ENCODE measurements at places on chromosomes 2 and 18.

DNA sequence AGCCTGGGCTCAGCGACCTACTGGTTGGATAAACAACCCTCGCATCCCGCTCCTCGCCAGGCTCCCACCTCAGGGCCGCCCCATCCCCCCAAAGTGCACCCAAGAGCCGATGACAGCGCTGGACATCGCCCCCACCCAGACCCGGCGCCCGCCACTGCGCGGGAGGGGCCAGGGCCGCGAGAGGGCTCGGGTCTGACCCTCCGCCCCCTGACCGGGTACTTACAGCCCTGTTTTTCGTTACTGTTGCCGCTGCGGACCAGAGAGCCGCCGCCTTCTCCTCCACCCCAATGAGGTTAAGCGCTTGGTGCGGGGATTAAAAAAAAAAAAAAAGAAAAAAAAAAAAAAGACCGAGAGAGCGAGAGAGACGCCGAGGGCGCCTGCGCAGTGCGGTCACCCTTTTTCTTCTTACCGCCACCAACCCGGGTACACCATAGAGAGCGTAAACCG, at the start of gene CLASP1:
Gene CLASP1 (minus strand): TSS at position 314 of the 447 bp plus-strand sequence. CDS start 43,567 bp downstream, outside the sequence.
- DNase-seq, result peak; percentile 55

DNA sequence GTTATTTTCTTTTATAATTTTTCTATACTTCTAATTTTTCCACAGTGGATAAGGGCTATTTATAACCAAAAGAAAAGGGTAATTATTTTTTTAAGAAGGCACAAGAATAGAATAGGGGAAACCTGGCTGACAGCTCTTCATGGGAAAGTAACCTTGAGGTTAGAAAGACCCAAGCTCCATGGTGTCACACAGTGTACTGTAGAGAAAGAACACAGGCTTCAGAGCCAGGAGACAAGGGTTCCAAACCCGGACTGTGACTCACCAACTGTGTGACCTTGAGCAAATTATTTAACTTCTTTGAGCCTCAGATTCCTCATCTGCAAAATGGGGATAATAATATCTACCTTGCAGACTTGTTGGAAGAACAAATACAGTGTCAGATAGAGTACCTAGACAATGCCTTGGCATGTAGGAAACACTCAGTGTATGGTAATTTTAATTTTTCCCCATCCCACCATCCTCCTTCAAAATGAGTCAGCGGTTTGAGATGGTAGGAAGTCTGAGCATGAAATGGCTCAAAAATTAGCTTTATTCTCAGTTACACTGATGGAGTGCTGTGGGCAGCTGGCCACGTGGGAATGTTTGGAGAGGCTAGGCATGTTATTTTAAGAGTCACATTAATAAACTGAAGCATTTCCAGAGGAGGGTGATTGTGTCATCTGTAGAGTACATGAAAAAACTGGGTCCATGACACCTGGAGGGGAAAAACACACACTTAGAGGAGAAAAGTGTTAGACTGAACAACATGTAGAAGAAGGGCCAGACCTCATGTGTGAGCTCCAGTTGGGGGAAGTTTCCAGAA, 36.7 kb downstream of the TMEM37 start:
- no peak for DNase-seq

DNA sequence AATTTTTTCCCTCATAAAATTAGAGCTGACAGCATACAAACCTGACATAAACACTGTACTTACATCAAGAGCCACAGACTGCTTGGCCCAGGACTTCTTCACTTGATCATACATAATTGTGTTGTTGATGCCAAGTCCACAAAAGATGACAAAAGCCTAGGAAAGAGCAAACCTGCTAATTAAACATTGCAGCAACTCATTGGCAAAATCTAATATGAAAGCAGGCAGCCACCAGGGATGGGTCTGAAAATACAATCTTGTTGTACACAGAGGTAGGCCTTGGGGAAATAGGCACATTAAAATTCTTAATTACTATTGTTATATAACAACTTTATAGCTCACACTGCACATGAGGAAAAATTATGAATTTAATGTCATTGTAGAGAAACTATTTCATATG, 255.8 kb downstream of the PDE11A start:
- DNase-seq, result no peak

- no peak for DNase-seq
These were observed 40.4 kb upstream of the SELENOI start for GRCh38 chr2:26305540-26305939.

DNA sequence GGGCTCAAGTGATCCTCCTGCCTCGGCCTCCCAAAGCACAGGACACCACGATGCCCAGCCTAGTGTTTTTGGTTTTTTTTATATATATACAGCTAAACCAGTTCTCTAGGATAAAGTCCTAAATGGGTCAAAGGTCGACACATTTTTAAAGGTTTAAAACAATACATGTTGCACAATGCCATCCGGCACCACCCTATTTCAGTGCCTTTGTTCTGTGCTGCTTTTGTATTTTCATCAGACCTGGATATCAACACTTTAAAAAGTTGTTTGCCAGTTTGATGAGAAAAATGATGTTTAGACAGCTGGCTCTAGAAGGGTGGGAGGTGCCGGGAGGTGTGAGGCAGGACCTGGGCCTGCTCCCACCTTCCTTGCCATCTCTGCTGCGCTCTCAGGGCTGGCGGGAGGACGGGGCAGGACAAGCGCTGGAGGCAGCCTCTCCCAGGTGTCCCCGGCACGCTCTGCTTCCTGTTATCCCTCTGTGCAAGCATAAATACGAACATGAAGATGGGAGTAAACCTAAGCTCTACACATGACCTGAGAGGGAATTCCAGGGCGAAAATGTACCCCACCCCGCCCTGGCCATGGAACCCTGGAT, 103.7 kb downstream of the HS6ST1 start:
- no peak for DNase-seq

DNA sequence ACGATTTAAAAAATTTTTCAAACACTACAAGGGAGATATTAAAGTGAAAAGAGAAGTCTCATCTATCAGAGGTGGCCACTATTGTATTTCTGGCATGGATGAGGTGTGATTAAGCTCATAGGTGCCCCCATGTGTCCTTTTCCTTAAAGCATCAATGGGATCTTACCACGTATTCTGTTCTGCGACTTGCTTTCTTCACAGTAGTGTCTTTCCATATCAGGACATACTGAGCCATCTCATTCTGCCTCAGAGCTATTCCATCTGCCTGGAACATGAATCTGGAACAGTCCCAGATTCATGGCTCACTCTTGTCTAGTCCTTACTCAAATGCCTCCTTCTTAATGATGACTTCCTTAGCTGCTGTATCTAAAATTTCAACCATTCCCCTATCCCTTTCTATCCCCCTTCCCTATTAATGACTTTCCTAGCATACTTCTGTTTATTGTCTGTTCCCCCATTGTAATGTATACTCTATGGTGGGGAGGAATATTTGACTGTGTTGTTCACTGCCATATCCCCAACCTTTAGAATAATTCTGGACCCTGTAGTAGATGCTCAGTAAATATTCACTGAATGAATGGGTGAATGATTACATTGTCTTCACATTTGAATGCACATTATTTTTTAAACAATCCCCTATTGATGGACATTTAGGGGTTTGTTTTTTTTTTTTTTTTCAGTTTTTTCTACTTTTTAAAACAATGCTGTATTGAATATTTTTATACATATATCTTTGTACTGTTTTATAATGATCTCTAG, 11.1 kb downstream of the STAMBP start:
- DNase-seq, result no peak

- no peak for DNase-seq
These were observed 77.1 kb downstream of the SMAD4 start for GRCh38 chr18:51107082-51107481.

- no peak for DNase-seq
These were observed 126.6 kb downstream of the DPP4 start for GRCh38 chr2:161947406-161947805.

Data from NCI-H524 (cell line).